ENCODE measurements at places on chromosomes 2 and 18.

GRCh38 chr2:36569267-36569856 is 28.6 kb downstream of the FEZ2 start:
- no peak for DNase-seq

DNA sequence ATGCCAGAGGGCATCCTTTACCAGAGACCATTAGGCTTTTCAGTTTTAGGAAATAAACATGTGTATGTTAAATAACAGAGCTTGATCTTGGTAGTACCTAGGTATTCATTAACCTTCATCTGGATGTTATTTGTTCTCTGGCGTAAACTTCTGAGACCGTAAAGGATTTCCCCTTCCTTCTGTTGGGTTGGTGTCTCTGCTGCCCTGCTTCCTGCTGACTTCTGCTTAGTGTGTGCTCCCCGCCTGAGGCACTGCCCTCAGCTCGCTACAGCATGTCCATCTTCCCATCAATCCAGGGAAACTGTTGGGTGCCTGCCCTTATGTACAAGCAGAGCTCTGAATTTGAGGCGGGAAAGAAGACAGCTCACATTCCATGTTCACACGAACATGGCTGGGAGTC is 177.9 kb downstream of the TPGS2 start:
- no peak for DNase-seq

DNA sequence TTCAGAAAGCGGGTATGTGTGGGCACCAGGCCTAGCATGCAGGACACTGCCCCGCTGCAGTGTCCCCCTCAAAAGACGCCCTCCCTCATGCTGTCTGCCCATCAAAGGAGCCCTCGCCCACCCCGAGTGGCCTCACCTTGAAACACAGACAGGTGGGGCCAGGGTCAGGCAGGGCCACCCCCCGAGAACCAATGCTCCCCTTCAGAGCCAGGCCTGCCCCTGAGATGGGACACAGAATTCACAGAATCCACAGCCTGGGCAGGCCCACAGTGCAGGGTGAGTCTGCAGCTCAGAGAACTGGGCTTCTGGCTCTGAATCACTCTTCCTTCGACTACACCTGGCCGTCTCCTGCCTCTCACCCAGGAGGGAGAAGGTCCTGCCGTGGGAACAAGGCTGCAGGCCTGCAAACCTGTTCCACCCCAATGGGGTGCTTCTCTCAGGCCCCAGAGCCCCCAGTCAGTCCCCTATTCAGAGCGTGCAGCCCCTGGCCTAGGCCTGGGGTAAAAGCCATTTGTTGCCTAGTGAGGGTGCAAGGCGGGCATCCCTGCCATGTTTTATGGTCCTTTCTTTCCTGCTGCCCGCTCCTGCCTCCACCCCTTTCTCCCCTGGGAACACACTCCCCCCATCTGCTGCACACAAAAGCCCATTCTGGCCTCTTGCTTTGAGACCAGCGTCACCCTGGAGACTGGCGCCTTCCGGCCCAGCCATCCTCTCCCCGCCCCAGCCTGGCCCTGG is 11.3 kb upstream of the ARHGEF4 start:
- DNase-seq: no peak

DNA sequence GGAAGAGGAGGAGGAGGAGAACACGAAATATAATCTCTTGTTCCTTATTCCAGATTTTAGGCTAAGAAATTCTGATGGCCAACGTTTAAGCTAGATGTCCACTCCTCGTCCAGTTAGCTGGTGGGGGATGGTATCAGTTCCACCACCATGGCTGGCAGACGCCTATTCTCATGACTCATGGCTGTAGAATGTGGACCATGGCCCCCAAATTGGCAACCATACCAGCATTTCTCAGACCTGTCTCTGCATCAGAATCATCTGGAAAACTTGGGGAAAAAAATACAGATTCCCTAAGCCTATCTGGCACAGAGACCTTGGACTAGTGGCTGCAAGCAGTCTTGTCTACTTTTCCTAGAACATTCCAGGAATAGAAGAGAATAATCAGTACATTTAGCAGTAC is 267.7 kb upstream of the SIX2 start:
- peak; percentile 64 for DNase-seq

GRCh38 chr2:33316328-33316727 is 160.1 kb upstream of the RASGRP3 start:
- DNase-seq: no peak

DNA sequence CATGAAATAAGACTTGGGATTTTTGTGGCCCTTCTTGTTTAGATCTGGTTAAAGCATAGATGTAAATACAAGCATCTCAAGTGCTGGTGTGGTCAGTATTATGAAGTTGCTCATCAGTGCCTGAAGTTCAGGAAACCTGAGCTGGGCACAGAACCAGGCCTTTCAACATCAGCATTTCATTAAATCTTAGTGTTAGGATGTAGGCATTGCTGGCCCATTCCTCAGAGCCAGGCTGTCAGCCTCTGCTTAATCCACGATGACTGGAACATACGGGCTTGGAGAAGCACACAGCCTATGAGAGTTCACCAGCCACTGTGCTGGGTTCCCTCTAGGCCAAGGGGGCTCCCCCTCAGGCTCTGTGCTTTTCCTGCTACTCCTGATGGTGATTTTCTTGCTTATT is 270.2 kb downstream of the EN1 start:
- DNase-seq: no peak

- peak; percentile 27 for DNase-seq
Observed at GRCh38 chr18:77203071-77203470, 46.6 kb upstream of the GALR1 start.

- no peak for DNase-seq
Observed at GRCh38 chr18:46555724-46556123, 101.3 kb downstream of the LOXHD1 start.

DNA sequence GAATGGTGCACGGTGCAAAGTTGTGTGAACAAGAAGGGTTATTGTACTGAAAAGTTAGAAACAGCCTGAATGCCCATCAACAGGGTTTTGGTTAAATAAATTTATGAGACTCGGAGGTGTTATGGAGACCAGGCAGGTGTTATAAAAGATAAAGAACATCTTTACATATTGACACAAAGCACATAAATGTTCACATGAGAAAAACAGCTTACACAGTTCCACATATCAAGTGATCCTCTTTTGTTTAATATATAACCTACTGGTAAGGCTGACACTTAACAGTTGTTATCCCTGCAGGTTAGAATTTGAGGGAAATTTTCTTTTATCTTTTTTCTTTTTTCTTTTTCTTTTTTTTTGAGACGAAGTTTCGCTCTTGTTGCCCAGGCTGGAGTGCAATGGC is 20.0 kb upstream of the ARPC2 start:
- DNase-seq: no peak

DNA sequence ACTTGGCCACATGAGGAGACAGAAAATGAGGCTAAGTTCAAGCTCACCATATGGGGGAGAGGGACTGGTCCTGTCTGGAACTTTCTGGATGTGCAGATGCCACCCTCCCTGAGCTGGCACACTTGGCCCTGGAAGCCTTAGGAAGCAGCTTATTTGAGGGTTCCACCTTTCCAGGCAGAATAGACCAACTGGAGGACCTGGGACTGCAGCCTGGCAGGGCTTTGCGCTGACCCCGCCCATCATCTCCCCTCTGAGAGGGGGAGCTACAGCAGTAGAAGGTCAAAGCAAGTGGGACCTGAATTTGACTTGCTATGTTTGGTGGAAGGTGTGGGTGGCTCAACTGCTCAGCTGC is 39.5 kb downstream of the TMEM17 start:
- no peak for DNase-seq

GRCh38 chr2:1736045-1736444 is 8.3 kb downstream of the PXDN start:
- DNase-seq: no peak

GRCh38 chr2:112831946-112832840 is 4.4 kb downstream of the IL1B start:
- peak; percentile 27 for DNase-seq

GRCh38 chr2:124804014-124804940 is 779.2 kb downstream of the CNTNAP5 start:
- peak; percentile 53 for DNase-seq

- DNase-seq: peak; percentile 63
Observed at GRCh38 chr2:174012347-174013314, 47.5 kb upstream of the SP3 start.

GRCh38 chr18:41938445-41938844 is 16.6 kb upstream of the PIK3C3 start:
- peak; percentile 95 for DNase-seq

DNA sequence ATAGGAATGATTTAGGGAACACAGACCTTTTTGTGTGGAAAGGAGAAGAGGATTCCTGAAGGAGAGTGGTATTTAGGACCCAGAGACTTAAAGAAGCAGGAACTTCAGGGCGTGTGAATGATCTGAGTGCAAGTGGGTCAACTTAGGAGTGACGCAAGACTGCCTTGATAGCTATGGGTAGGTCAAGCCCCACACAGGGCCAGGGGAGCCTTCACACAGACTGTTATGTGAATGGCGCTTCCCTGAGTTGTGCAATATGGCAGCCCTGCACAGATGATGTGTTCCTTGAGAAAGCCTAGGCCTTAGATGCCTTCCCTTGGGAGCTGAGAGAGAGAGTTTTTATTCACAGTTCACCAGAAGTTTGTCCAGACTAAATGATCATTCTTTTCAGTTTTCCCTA is 47.1 kb upstream of the IGFBP5 start:
- no peak for DNase-seq

DNA sequence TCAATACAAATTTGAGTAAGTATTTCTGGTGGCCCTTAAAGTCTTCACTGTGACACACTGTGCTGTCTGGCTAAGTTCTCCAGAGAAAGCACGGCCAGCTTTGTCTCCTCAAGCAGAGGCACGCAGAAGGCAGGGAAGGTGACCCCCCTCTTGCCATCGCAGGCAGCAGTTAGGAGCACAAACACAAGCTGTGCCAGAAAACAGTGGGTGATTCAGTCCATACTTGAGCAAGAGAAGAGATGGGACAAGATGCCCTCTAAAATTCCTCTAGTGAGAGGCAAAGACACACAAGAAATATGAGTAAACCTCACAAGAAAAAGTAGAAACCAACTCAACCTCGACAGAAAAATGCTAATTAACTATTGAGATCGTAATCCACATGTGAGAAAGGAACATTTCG is 9.8 kb downstream of the MCEE start:
- DNase-seq: no peak

GRCh38 chr18:69697689-69698088 is 250.0 kb downstream of the CD226 start:
- no peak for DNase-seq

DNA sequence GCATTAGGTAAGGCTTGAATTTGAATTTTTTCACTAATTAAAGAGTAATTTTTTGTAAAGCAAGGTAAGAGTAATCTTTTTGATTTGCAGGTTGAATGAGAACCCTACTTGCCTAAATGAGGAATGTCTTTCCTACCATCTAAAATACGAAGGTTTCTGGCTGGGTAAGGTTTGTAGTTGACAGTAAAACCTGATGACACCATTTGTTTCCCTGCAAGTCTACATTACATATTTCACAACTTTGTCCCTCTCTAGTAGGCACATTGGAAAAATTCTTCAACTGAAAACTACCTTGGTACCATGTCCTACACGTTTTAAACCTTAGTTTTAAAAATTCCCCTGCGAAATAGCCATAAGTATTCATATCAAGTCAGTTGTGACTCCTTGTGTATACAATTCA is 9.4 kb downstream of the HNRNPA3 start:
- no peak for DNase-seq

Data from cardiac fibroblast (primary cell).